NCI-H460 (cell line): ENCODE measurements at places on chromosomes 7 and 10.

- no peak for DNase-seq
Measured at GRCh38 chr10:116787053-116787659, 44.8 kb upstream of the HSPA12A start.

DNA sequence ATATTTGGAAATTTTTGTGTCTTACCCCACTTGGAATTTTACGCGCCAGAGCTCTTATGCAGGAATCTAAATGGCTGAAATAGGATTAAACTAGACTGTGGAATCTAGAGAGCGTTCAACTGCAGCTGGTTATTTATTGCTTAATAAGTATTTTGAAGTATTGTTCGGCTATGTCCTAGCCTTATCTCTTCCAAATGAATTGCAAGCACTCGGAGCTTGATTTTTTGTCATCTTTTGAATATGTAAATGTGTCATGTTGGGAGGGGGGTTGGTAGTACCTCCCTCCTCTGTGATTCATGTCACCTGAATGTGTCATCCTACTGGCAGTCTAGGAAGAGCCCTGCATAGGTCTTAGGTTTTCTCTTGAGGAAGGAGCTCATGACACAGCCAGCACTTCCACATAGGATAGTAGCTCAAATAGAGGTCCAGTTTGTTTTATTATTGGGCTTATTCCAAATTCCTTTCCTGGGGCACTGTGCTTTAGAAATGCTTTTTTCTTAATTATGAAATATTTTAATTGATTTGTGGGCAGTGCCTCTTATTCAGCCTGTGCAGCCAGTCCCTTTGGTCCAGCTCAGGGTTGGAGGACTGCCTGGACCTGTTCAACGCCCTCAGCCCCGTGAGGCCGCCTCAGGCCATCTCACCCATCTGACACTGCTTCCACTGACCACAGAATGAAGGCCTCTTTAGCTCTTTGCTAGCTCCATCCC lies 22.5 kb upstream of the TRIL start:
- no peak for DNase-seq

GRCh38 chr10:126251778-126252407 lies 136.4 kb downstream of the ADAM12 start:
- DNase-seq, result no peak

- DNase-seq, result peak; percentile 22
Measured at GRCh38 chr10:7819121-7819460, 786 bp downstream of the TAF3 start.

- no peak for DNase-seq
Measured at GRCh38 chr7:82865856-82866255, 296.8 kb downstream of the PCLO start.

GRCh38 chr7:63023182-63023787 lies 975.4 kb upstream of the ZNF722 start:
- no peak for DNase-seq

- no peak for DNase-seq
Measured at GRCh38 chr7:38699471-38699870, 68.3 kb upstream of the AMPH start.

- DNase-seq, result peak; percentile 77
Measured at GRCh38 chr10:66925896-66926715, at the start of gene LRRTM3. Gene LRRTM3 (plus strand): TSS chr10:66926036.

- no peak for DNase-seq
Measured at GRCh38 chr7:47912332-47912731, 35.9 kb downstream of the PKD1L1 start.

GRCh38 chr10:92697663-92698511 lies 8.1 kb downstream of the HHEX start:
- DNase-seq, result no peak

DNA sequence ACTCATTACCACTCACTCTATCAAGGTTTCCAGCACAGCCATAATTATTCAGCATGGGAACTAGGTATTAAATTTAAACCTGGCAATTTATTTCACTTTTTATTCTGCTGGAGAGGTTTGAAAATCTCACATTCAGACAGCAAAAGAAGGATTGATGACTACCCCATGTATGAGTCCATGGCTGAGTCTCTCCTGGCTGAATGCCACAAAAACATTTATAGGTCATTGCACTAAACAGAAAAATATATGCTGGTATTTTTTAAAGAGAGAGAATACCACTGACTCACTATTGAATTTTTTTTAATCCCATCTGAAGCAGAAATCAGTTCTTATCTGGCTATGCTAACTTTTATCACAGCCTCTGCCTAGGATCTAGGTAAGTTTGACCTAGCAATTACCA lies 336.3 kb downstream of the PPP1R3A start:
- no peak for DNase-seq

- DNase-seq, result no peak
Measured at GRCh38 chr7:156895024-156895780, 2.2 kb upstream of the LMBR1 start.

DNA sequence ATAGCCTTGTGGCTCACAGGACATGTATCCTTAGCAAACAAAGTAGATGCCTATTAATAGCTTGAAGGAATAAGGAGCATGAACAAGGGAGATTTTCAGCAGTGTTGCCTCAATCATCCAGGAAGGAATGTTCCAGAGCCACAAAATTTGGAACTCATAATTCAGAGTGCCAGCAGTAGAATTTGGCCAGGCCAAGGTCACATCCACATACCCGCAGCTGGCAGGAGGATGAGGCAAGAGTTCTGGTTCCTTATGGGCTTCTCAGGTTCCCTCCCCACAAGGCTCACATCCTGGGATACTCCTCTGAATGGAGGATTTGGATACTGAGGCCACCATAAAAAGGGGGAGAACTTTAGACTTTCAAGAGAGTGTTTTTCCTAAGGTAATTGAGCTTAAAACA lies 45.8 kb downstream of the SUFU start:
- no peak for DNase-seq
